Esophagus muscularis mucosa (tissue), 4 donors: ENCODE measurements at places on chromosomes 6 and 20. TPM values are rescaled to one million over a fixed set of nuclear protein-coding genes. Genes with fewer than 3 reads are reported as not detected.

- DNase-seq: no peak
These were observed 10.1 kb downstream of the TULP4 start for GRCh38 chr6:158322400-158322723.

DNA sequence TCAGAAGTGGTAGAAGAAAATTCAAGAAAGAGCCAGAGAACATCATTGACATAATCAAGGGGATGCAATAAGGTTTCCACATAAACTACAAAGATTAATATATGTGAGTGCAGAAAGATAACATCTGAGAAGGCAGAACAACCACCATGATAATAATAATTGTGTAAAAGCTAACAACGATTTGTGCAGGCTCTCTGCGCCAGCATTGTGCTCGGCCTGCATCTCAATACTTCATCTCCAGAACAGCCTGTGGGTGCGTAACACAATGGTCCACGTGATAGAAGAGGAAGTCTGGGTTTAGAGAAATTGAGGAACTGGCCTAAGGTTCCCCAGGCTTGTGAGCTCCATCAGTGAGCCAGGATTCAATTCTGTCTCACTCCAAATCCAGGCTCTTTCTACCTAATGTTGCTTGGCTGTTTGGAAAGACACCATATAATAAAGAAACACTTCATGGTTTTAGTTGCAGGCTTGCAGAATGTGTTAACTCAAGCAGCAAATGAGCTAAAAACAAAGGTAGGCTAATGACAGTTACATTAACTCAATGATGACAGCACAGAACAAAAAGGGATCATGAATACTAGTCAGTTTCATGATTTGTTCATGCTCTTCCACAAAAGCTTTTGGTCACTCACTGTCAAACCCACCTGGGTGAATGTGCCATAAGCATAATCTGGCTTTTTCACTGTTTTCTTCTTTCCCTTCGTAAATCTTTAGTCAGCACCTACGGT lies 71.2 kb downstream of the LY86 start:
- no peak for DNase-seq

Gene ADNP
- 59.8 TPM for total RNA-seq

DNA sequence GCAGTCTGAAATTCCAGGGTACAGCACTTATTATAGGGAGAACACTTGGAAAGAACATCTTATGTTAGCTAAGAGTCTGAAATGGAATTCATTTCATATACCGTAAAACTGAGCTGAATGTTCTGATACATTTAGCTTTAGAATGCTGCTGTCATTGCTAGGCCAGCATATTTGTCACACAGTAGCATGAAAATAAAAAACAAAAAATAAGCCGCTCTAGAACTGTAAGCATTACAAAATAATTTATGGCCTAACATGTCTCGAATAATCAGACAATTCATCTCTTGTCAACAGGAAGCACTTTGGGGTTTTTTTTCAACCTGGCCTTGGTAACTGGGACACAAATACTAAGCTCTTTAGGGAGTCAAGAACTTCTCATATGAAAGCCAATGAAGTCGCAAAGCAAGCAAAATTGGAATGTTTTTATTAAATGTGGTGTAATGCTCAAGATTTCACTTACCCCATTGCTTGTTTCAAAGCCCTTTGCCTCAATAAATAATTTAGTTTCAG lies 115.7 kb downstream of the PHACTR1 start:
- DNase-seq: no peak

Gene PRIM2
- 6.9 TPM for total RNA-seq

- no peak for DNase-seq
These were observed 11.0 kb downstream of the PACSIN1 start for GRCh38 chr6:34476921-34477320.

DNA sequence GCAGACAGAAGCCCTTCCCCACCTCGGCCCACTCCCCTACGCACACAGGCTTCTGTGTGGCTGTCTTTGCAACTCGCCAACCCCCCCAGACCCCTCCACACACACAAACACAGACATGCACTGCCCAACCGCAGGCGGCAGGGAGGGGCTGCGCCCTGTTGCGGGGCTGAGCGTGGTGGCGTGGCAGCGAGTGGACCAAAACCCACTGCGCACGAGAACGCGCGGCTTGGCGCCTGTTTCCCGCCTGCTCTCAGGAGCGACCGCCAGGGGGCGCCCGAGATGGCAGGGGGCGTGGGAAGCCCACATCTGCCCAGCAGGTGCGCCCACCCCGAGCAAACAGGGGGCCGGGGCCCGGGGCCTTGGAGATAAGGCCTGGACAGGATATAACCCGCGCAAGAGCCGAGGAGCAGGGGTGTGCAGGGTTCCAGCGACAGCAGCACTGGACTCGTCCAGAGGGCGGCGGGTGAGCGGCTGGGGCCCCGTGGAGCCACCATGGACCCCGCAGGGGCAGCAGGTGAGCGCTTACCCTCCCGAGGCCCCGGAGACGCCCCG lies at the start of gene RBPJL:
Gene RBPJL (plus strand): TSS at position 410 of the 552 bp plus-strand sequence. CDS start 83 bp downstream, at position 493.
- no peak for DNase-seq

DNA sequence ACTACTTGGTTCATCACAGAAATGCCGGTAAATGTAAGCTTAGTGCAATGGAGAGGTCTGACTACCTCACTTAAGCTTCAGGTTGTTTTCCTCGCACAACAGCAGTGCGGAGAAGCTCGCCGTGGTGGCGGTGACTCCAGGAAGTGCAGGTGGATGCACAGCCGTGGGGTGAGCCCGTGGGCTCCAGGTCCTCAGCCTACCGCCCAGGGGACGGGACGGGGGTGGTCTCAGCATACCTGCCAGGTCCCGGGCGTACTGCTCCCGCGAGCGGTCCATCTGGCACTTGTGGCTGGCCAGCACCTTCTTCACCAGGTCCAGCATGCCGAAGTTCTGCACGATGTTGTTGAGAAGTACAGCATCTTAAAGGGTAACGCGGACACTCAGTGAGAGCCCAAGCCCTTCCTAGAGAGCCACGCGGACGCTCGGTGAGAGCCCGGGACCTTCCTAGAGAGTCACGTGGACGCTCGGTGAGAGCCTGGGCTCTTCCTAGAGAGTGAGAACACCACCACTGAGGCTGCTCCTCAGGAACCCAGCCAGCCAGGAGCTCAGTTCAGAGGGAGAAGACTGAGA lies 17.8 kb upstream of the HELZ2 start:
- DNase-seq: no peak

DNA sequence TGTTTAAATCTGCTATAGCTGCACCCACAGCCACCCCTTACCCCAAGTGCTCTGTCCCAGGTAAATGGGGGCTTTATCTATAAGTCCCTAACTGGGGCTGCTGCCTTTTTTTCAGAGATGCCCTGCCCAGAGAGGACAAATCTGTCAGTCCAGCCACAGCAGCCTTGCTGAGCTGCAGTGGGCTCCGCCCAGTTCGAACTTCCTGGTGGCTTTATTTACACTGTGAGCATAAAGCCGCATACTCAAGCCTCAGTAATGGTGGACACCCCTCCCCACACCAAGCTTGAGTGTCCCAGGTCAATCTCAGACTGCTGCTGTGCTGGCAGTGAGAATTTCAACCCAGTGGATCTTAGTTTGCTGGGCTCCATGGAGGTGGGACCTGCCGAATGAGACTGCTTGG lies 505.2 kb downstream of the CBLN4 start:
- no peak for DNase-seq

GRCh38 chr20:53586640-53587039 lies 7.0 kb downstream of the ZNF217 start:
- no peak for DNase-seq

Gene CITED2
- 282 TPM for total RNA-seq

- no peak for DNase-seq
These were observed 21.4 kb upstream of the PLAGL1 start for GRCh38 chr6:144029452-144029851.

DNA sequence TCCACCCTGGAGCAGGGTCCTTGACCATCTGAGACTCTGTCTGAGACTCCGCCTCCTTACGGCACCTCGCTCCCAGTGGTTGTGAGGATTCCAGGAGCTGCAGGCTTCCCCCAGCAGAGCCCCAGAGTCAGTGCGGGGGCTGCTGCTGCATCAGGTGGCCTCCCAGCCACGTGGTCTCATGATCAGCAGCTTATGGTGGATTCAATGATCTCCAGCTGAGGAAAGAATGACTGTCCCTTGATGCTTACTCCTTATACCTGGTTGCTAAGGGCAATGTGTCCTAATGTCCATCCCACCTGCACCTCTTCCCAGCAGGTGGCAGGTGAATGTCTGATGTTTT lies 40.0 kb downstream of the SLC22A1 start:
- DNase-seq: no peak

GRCh38 chr6:33980176-33981175 lies 165.4 kb downstream of the GRM4 start:
- no peak for DNase-seq

GRCh38 chr20:35174458-35175216 lies 2.8 kb downstream of the PROCR start:
- DNase-seq: no peak

- DNase-seq: no peak
These were observed 179.2 kb downstream of the CLIC5 start for GRCh38 chr6:45836438-45836824.

DNA sequence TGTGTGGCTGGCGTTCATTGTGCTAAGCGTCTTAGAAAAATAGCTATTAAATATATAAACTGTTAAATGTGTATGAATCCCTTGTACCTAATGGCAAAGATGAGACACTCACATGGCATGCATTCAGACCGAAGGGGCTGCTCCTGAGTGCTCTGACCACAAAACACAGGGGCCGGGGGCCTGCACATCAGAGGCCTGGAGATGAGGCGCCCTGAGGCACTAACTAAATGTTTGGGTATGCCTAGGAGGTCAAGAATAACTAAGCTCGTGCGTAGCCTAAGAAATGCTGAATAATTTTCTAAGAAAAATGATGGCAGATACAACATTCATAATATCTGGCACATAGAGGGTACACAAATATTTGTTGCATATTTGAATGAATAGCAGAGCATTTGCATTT lies 92.5 kb downstream of the PSMB1 start:
- no peak for DNase-seq

DNA sequence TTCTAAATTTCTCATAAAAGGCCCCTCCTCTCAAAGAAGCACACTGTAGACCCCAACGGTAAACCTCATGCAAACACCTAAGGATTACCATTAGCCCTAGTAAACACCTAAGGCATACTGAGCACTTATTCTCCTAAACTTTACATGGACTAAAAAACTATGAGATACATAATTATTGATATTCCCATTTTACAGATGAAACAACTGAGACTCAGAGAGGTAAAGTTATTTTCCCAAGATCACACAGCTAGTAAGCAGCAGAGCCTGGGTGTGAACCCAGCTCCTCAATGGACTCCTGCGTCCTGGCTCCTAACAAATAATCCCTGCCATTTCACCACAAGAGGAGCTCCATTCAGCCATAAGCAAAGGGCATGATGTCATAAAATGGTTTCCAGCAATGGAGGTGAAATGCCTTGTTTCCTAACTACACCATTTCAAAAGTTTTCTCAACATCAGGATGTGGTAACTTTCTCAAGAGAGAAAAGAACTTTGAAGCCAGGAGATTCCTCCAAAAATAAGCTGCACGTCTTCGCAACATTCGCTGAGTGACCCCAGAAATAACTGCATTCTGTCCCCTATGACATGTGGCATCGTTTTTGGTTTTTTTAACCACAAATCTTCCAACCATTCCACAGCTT lies 4.1 kb downstream of the ATP9A start:
- DNase-seq: no peak

- DNase-seq: no peak
These were observed 1279.0 kb upstream of the MAP3K7 start for GRCh38 chr6:91865889-91866288.

Gene BACH2
- total RNA-seq: 9.8 TPM

Gene OR2J3
- not detected for total RNA-seq

DNA sequence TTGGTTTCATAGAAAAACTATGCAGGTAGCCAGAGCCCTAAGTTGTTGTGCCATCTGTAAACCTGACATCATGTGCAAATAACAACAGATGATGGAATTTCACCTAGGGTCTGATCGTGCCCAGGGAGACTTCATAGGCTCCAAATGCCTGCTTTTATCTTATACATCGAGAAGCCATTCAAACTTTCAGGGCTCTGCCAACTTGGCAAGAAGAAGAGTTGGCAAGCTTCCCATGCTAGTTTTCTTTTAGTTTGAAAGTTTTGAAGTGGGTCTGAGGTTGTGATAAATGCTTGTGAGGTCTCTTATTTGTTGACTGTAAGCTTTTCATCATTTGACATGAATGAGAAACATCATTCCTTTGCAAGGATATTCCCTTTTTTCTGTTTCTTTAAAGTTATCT lies 175.4 kb upstream of the FLRT3 start:
- no peak for DNase-seq

DNA sequence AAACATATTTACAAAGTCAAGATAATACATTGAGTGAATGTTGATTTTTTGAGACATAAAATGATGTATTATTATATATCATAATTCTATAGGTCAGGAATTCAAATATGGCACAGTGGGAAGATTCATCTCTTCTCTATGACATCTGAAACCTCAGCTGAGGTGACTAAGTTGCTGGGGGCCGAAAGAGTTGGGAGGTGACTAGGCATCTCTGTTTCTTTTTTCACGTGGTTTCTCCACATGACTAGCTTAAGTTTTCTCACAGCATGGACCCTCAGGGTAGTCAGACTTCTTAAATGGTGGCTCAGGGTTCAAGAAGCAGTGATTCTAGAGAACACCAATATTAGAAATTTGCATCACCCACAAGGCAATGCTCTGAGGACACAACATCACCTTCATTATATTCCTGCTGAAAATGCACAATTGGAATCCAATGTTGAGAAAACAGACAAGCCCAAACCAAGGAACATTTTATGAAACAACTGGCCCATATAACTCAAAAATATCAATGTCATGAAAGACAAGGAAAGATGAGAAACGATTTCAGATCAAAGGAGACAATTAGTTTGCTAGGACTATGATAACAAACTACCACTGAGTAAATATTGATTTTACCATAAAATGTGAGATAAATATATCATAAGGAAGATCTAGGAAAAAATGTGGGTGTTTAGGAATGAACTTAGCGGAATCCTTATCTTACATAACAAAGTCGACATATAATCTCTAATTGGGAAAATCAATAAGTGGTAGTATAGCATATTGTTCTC lies 273.3 kb upstream of the IRAK1BP1 start:
- DNase-seq: no peak

DNA sequence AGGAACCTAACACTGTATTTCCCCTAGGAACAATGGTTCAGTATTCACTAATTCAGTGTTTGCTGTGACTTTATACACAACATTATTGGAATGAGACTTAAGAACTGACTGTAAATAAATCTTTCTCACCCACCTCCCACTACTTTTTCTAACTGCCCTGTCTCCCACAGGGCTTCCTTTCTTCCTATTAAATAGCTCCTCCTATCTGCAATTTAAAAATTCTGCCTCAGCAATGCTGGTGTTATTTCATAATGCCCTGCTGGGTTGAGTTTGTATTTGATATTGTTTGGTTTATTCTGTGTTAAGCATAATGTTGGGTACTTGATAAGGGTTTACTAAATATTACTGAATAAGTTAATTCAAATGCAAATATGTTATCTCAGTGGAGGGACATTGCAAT lies 573.1 kb upstream of the RNF217 start:
- no peak for DNase-seq

- no peak for DNase-seq
These were observed 604.7 kb upstream of the CITED2 start for GRCh38 chr6:139979021-139979725.

Gene KHDC1L
- total RNA-seq: 0.83 TPM
